ENCODE measurements at places on chromosomes 5 and 9.

DNA sequence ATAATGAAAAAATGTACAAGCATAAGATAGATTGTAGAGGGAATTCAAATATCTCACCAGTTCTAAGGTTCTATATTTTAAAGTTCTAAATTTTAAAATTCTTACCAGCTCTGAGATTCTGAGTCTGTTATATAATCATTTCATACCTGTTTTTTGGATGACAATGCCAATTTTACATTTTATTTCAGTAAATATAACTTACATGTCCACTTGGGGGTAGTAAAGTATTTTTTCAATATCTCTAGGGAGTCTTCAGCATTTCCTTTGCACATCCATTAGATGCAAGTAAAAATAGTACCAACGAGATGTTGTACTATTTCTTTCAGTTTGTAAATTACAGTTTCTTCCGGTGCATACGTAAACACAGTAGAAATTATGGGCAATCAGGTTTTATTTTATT is 25.7 kb downstream of the NMUR2 start:
- DNase-seq: no peak

DNA sequence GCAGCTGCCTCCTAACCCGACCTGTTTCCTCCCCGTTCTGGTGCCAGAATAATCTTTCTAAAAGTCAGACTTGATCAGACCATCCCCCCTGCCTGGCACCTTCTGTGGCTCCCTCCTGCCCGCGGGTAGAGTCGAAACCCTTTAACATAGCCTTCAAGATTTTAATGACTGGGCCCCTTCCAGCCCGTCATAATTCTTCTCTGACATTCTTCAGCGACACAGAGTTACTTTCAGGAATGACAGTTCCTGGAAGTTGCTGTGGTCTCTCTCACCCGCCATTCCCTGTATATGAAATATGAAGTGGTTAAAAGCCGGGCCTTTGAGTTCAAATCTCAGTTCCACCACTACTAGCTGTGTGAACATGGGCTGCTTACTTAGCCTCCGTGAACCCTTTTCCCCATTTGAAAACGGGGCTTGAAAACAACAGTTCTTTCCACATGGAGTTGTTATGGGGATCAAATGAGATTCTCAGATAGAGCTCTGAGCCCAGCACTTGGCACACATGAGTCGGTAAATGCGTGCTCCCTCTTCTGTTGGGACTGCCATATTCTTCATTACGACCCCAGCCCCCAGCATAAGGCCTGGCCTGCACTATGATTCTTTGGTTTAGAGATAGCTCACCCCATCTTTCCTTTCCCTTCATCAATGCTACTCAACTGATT is 737 bp downstream of the NANS start:
- DNase-seq: peak; percentile 42

DNA sequence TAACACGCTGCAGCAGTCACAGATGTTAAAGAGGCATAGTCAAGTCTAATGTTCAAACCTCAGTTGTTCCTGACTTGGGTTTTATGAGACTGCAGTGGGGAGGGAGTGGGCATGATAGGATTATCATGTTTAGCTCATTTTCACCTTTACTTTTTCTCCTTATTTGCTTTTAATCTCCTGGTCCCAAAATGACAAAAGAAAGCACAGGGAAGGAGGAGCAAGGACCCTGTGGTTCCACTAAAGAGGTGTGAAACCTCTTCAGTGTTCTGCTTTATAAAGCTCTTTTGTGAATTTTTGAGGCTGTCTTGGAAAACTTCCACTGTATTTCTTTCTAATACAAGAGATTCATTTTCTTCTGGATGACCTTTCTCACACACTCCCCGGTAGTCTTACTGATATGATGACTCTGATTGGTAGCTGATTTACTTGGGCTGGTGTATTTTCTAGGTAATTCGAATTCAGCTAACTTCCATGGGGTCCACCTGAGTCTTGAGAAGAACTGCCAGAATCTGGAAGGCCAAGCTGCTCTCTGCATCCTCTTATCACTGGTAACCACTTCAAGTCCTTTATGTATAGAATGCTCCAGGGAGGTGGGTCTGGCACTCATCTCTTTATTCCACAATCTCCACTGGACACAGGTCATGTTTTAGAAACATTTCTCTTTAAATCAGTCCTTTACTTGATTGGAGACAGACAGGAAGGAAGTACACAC is 1364.4 kb upstream of the CDH9 start:
- no peak for DNase-seq

DNA sequence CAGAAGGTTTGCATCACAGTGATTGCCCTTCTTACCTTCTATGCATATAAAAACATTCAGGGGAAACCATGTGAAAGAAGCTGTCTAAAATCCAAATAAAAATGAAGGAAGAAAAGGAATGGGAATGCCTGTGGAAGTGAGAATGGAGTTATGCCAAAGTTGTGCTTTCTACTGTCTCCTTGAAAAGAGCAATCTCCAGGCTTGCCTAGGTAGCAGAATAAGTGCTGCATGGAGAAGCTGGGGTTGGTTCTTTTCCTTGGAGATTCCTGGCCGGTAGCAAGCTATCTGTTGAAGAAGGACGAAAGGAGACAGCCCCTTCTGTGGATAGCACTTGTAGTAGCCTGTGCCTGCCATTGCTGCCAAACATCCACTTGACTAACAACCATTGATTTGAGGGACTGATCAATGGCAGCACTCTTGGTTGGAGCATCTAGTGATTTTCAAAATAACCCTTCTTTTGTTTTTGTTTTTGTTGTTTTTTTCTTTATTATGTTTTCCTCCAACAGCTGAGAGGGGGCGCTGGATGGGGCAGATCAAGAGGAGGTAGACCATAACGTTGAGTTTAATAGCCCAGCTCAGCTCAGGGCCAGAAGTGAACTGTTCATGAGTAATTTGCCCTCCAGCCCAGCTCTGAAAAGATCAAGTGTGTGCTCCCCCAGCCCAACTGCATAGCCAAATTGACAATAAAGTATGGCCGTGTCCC is 1.6 kb downstream of the PLCXD3 start:
- DNase-seq: no peak

DNA sequence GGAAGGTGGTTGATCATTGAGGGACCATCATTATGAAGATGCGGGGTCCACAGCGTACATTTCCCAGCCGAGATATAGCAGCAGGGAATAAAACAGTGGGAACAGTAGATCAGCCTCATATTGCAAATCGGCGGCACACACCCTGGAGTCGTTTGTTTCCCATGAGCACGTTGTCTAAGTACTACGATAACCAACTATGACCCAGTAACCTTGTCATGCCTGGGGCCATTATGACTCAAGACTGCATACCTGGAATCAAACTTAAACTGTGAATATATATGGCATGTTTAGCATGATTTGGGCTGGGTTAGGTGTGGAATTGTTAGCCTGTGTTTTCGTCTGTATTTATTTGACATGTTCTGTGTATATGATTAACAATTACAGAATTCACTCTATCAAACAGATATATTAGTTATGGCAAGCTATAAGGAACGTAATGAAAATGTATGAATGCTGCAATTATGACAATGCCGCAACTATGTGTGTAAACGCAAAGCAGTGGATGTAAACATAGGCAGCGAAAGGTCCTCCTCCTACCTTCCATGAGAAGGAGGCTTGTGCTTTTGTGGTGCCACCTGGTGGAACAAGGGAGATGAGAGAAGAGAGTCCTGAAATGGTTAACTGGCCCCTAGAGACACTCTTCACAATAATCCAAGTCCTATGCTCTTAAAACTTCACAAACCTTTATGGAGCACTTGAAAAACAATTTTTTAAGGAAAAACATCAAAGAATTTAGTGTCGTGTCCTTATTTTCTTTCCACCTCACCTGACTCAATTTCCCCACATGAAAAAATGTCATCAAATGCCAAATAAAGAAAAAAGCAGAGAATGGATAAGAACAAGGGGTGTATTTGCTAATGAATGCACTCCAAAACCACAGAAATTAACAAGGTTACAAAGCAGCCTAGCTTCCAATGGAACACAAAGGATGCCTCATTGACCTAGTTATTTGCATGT is 47.1 kb downstream of the SEMA5A start:
- peak; percentile 50 for DNase-seq

DNA sequence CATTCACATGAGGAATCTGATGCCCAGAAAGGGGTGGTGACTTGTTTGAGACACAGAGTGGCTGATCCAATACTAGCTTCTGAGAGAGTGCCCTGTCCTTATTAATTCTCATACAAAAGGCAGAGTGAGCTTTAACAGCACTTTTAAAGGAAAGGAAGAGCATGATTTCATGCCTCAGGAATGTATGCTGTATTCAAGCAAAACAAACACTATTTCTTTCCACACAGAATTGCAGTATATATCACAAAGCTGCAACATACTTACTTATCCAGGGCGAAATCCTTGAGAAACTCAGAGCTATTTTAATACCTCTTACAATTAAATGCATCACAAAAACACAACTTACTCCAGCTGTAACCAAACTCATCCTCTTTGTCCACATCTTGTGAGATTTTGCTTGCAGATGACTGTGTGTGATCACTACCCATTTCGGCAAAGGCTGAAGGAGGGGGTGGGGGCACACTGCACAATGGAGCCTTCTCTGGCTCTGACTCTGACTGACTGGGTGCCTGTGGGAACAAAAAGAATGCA is 139.8 kb downstream of the MPDZ start:
- no peak for DNase-seq

- DNase-seq: no peak
These were observed 3.6 kb downstream of the B4GALT1 start for GRCh38 chr9:33163433-33164137.

GRCh38 chr5:140115186-140115500 is 1.2 kb downstream of the PURA start:
- DNase-seq: no peak

DNA sequence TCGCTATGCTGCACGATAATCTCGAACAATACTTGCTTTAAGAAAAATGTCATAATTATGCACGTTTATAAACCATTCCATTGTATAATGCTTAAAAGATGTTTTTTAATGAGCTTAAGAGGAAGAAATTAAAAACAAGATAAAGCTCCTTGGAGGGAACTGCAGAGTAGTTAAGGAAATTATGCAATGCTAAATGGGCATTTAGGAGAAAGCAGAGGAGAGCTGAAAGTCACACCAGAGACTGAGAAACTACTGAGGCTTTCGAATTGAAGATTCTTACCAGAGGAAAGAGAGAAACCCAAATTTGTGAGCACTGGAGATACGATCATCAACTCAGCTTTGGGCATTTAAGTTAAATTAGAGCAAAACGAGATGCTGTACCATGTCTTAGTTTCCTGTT is 119.4 kb downstream of the CDH10 start:
- DNase-seq: no peak

- no peak for DNase-seq
These were observed 41.7 kb upstream of the IL33 start for GRCh38 chr9:6173914-6174313.

DNA sequence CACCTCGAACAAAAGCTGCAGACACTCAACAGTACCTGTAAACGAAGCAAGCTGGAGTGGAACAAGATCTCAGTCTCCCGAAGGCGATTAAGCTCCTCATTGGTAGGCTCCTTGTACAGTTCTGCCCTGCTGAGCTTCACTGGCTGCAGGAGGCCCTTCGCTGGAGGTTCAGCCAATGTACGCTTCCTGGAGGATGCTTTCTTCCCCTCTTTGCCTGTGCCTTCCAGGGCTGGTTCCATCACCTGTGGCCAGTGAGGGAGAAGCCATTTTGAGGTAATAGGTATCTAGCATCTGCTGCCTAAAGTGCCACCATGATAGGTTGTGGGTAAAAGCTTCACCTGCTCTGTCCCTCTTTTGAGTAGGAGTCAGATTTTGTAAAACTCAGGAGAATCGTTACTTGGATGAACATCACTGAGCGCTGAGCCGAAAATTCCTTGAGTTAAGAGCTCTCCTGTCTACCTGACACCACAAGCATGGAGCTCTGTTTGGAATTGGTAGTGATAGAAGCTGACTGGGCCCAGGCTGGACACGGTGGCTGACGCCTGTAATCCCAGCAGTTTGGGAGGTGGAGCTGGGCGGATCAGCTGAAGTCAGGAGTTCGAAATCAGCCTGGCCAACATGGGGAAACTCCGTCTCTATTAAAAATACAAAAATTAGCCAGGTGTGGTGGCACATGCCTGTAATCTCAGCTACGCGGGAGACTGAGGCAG is 1.4 kb downstream of the NOL6 start:
- DNase-seq: no peak

- peak; percentile 81 for DNase-seq
These were observed 21.8 kb upstream of the PPP2CA start for GRCh38 chr5:134247428-134248224.

GRCh38 chr5:157961176-157961575 is 102.2 kb upstream of the CLINT1 start:
- DNase-seq: no peak

DNA sequence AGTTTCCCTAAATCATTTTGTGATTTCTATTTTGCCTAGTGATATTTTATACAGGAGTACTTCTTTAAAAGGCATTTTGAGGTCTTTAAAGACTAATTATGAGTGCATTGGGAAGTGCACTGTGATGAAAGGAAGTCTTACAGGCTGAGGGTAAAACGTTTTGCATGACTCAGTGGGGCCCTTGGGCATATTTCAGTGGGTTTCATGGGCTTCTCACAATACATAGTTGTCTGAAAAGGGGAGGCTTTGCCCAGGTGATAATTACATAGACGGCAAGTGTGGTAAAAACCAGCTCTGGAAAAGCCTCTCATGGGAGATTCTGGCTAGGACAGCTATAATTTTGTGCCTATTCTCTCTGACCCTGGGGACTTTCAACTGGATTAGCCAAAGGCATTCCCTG is 387.2 kb downstream of the ARHGEF28 start:
- no peak for DNase-seq
